DMS 273 treated with DMSO at 0.1 percent for 48 hours (cell line): ENCODE measurements at places on chromosomes 7 and 10.
A peak's percentile ranks its signal among the peaks of the same experiment; 100 is the strongest.

GRCh38 chr10:6018422-6018821, 41.1 kb upstream of the IL15RA start:
- no peak for DNase-seq

GRCh38 chr7:132030086-132030568, 473.7 kb upstream of the PODXL start:
- peak; percentile 48 for DNase-seq

GRCh38 chr10:2122431-2123124, 385.3 kb upstream of the ADARB2 start:
- DNase-seq, result no peak

DNA sequence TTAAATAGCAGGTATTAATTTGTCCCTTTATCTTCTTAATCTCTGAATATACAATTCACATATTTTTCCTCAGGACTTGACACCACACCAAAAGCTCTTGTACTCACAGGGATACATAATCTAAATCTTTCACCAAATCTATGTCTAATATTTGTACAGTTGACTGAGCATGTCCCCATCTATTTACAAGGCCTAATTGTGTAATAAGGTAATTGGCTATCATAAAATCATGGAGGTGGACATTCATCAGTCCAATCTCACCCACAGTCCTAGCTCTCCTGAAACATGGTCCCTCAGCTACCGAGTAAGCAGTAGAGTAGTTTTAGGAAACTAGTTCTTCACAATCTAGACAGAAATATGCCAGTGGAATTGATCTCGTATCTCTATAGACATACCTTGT, 30.3 kb upstream of the EGFR start:
- DNase-seq, result no peak

- no peak for DNase-seq
Observed at GRCh38 chr7:102132209-102132752, 154.4 kb upstream of the SH2B2 start.

- no peak for DNase-seq
Observed at GRCh38 chr7:139252451-139252850, 21.4 kb downstream of the UBN2 start.

DNA sequence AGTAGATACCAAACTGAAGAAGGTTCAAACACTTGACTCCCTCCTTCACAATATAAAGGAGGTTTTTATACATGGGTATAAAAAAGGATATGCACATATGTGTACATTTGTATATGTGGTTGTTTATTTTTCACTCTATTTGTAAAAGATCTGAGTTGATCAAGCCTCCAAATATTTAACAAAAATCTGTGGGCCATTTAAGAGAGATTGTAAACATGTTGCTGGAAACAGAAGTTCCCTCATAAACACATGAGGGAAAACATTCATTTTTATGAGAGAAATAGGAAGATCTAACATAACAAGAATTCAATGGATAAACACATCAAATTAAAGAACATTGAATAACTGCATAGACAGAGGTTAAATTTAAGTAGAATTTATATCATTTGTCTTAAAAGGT, 81.7 kb downstream of the COL28A1 start:
- DNase-seq, result no peak
